NCI-H345 (cell line): ENCODE measurements at places on chromosomes 11 and 22.
A peak's percentile ranks its signal among the peaks of the same experiment; 100 is the strongest.

- no peak for DNase-seq
These were observed 40.4 kb upstream of the RAPSN start for GRCh38 chr11:47489395-47489755.

- DNase-seq, result no peak
These were observed 13.0 kb upstream of the UBASH3B start for GRCh38 chr11:122642472-122642922.

- DNase-seq, result no peak
These were observed 87.3 kb upstream of the MYO18B start for GRCh38 chr22:25654676-25655075.

GRCh38 chr11:35911616-35912165 lies 32.2 kb upstream of the LDLRAD3 start:
- no peak for DNase-seq

DNA sequence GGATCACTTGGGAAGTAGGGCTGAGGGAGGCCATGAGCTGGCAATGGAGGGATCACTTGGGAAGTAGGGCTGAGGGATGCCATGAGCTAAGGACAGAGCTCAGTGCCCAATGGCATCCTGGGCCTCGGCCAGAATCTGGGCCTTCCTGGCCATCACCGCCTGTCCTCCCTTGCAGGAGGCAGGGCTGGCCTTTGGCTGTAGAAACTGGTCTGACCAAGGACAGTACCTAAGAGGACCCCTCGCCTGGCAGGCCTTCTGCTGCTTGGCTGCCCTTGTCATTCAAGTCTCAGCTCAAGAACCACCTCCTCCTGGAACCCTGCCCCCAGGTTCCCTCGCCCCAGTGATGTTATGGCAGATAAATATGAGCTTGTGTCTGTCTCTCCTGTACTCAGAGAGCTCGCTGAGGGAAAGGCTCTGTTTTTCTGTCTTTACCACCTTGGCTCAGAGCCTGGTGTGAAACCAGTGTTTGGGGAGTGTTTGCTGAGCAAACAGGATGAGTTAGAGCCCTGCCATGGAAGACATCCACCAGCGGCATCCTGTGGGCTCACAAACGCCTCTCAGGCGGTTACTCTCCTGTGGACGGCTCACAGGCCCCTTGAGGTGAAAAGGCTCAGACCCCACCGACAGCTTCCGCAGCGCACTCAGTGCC lies 19.3 kb upstream of the RASL10A start:
- DNase-seq, result no peak

DNA sequence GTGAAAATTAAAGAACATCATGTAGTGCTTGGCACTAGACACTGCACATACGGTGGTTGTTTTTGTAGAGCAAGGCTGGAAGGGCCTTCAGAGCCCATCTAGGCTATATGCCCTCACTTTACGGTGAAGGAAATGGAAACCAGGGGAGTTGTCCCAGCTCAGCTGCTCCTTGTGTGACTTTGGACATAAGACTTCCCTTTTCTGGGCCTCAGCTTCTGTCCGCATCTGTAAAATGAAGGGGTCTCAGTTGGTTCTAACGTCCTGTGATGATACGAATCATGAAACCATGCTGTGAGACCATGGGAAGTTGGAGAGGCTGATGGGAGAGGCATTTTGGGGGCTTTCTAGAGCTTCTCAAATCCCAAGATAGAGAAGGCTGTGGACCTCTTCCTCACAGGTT lies 4.7 kb downstream of the KCNE3 start:
- DNase-seq, result no peak

DNA sequence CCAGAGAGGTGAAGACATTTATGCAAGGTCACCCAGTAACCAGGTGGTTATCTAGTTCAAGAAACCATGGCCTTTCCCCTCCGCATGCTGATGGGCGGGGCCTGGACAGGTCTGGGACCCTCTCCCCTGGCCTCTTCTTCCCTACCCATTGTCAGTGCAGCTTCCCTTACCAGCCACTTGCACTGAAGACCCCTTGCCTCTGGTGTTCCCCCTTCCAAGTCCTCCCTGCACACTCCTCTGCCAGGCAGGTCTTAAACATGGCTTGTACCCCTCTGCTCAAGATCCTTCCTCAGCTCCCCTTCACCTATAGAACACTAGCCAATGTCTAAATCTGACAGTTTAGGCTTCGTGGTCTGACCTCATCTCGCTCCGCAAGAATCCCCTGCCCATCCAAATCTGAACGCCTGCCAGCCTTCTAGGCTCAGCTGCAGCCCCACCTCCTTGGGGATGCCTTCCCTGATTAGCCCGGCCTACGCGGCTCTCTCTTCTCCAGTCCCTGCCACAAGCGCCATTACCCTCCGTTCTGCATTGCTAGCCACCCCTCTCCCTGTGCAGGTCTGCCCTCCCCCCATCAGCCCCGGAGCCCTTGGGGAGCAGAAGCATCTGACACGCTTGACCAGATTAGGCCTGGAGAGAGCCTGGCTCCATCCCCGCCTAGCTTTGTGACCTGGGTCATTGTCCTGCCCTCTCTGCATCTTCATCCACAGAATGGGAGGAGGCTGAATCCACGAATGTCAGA lies 213.8 kb downstream of the DSCAML1 start:
- no peak for DNase-seq

- no peak for DNase-seq
These were observed 14.8 kb downstream of the CDC42BPG start for GRCh38 chr11:64829536-64830251.

DNA sequence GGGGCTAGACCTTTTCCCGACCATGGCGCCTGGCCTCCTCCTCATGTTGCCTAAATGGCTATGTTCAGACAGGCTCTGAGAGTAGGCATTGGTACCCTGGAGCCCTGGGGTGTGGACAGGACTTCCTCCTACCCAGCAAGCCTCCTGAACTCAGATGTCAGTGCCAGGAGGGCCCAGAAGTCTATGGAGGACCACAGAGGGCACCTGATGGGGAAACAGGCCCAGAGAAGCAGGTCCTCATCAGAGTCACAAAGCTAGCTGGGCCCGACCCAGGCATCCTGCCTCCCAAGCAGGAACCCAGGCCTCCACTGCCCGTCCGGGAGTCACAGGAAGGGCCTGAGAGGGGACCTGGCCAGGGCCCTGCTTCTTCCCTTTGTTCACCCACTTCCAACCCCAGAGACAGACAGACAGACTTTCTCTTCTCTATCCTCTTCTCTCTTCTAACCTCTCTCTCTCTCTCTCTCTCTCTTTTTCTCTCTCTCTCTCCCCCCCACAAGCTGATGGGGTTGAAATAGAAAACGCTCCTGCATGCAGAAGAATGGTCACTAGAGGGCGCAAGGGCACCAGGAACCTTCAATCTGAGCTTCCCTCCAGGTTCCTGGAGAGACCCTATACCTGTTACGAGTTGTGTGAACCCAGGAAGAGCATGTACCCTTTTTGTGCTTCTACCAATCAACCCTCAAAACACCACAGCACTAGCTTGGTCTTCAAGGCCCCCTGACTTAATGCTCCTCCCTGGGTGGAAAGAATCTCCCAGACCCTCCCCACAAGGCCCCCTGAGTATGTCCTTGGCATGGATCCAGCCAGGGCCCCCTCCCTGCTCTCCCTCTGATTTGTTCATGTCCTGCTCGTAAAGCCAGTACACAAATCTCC lies 27.1 kb downstream of the ARAP1 start:
- peak; percentile 77 for DNase-seq

DNA sequence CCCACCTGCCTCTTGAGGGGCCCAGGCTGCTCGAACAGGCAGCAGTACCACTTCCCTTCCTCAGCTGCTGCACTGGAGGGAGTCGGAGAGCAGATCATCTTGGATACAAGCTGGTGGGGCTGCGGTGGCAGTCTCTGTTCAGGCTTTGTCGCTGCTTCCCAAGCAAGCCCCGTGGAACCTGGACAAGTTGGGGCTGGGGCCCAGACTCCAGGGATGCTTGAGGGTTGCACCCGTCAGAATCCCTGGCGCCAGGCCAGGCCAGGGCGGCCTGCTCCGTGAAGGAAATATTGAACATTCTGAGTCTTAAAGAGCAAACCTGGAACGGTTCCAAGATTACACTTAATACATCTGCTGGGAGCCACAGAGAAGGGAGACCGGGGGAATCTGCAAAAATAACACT lies 310.1 kb upstream of the SORL1-AS1 start:
- DNase-seq, result peak; percentile 80

DNA sequence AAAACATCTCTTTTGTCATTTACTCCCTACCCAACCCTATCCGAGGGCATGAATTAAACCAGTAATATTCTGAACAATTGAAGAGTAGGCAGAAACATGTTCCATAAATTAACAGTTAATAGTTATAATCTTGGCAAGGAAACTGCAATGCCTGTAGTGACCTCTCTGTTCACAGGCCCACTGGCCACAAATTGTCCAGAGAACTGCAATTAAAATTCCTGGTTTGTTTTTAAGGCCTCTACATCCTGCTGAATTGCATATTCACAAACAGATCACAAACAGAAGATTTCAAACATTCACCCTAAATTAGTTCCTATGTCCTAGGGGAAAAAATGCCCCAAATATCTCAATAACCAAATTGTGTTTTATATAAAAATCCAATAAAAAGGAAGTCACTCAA lies 143.2 kb upstream of the TRPC6 start:
- DNase-seq, result no peak

DNA sequence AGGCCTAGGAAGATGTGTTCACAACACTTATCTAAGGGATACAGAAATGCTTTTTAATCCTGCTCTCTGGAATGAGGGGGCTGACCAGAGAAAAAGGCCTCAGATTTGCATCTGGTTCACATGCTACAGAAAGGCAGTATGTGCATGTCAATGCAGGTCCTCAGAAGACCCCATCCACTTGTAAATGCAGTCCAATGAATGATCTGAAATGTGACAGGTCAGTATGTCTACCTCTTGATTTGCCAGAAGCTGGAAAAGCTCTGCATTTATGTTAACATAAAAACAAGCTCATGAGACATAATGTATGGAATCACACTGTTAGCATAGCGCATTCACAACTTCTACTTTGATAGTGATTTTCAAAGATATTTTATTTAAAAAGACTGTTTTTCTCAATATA lies 367.4 kb upstream of the CHORDC1 start:
- no peak for DNase-seq

DNA sequence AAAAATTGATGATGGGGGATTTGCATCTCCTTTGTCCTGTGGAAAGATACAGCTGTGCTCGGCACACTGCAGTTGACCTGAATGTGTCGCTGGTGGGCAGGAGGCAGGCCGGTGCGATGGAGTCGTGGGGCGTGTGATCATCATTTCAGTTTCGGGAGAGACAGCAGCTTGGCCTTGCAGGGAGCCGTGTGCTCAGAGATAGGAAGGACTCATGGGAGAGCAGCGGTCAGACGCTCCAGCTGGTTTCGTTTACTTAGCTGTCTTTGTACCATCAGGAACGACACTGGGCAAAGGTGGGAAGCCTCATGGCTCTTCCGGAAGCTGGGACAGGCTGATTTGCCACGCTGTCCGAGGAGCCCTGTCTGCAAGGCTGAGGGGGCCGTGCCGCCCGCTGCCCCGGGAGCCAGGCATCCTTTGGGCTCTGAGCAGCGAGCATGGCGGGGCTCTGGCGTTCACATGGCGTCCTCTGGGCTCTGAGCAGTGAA lies 32.7 kb downstream of the GRAMD4 start:
- DNase-seq, result peak; percentile 15

DNA sequence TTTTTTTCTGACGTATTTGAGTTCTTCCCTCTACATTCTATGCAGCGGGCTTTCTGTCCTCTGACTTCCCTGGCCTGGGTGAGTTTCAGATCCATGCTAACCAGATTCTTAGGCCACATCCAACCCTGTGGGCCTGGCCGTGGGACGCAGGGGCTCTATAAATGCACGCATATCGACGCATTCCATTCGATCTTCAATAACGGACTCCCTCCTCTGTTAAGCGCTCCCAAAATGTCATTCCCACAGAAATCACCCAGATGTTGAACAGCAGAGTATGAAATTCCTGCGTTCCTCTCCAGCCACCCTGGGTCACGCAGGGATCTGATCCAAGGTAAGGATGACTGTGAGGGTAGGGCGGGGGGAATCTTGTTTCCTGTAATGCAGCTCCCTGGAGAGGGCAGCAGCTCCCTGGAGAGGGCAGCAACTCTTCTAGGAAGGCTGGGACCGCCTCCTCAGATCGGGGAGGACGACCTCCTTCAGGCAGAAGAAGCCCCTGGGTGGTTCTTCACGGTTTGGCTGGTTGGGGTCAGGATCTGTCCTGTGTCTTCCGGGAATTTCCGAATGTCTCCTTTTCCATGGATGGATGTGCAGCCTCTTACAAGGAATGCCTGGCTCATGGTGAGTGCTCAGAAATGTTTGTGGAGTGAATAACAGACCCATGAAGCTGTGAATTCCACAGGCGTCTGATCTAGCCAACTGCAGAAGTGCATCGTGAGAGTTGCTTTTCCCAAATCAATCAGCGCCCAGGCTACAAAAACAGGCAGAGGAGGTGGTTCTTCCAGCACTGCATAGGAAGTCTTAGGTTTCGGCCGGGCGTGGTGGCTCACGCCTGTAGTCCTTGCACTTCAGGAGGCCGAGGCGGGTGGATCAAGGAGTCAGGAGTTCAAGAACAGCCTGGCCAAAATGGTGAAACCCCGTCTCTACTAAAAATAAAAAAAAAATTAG lies 12.2 kb downstream of the MRGPRD start:
- DNase-seq, result no peak

DNA sequence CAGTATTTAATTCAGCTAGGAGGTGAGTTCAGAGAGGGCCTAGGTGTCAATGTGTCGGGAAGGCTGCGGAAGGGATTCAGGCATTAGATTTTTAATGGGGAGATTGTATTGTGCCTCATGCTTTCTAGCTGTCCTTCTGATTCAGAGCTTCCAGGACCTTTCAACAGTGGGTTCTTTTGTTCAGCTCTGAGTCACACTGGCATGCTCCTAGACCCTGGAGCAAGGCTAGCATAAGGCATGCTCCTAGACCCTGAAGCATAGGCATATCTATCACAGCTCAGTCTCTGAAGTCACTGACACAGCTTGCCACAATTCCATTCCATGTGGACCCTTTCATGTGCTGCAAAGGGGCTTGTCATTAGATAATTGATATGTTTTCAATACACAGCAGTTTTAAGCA lies 396.9 kb downstream of the RAB38 start:
- no peak for DNase-seq

- no peak for DNase-seq
These were observed 4.6 kb downstream of the C11orf54 start for GRCh38 chr11:93746101-93746500.

- no peak for DNase-seq
These were observed 16.5 kb upstream of the OR9G4 start for GRCh38 chr11:56764976-56765375.

DNA sequence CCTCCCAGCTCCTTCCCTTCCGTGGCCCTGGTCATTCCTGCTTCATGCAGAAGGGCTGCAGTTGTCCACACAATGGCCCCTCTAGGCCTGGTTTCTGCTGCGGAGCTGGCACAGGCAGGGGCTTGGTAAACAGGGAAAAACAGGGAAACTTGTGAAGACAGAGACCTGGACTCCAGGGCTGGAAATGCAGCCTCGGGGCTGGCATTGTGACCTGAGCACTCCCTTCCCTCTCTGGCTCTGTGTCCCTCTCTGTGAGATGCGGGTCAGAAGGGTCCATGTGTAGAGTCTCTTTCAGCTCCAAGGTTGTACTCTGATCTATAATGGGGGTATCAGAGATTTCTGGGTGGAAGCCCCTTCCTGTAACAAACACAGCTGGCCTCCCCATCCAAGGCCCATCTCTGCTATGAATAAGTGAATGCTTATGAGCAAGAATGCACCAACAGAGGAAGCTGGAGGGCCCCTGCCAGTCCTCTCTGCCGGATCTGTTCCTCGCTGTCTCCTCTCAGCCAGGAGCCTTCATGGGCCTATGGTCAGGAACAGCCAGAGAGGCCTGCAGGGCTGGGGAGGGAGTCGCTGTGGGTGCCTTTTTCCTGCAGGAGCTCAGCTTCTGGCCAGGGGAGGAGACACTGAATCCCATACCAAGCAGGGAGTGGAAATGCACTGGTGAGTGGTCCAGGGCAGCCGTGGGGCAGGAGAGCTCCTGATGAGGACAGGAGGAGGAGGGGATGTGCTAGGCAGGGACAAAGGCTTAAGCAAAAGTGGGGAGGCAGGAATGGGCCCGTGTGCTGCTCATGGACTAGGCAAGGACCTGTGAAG lies 6.7 kb upstream of the DERL3 start:
- no peak for DNase-seq
